ENCODE measurements at places on chromosomes 12 and 14. TPM values are rescaled to one million over a fixed set of nuclear protein-coding genes. Genes with fewer than 3 reads are reported as not detected.

The C12orf56 gene
- not detected for total RNA-seq

The GNPNAT1 gene
- total RNA-seq: 39.2 TPM

The CLEC1B gene
- total RNA-seq: not detected

The PSMD9 gene
- 105 TPM for total RNA-seq

The TMEM63C gene
- 5.1 TPM for total RNA-seq

The ACRBP gene
- 0.30 TPM for total RNA-seq

The INSM2 gene
- total RNA-seq: 0.10 TPM

The SERPINA12 gene
- not detected for total RNA-seq

The ENO2 gene
- 2.1 TPM for total RNA-seq

The IL26 gene
- not detected for total RNA-seq

The RASSF9 gene
- 1.5 TPM for total RNA-seq

The ADAM21 gene
- total RNA-seq: 0.37 TPM

The DHRS7 gene
- total RNA-seq: 71.4 TPM

The FOXG1 gene
- not detected for total RNA-seq

The IGF1 gene
- total RNA-seq: not detected

The GLTP gene
- total RNA-seq: 37.2 TPM

The CINP gene
- total RNA-seq: 51.1 TPM

The TAS2R46 gene
- 1.1 TPM for total RNA-seq

The HOTAIR gene
- total RNA-seq: 1.5 TPM

The NUAK1 gene
- 2.6 TPM for total RNA-seq

The GLIPR1L2 gene
- 0.23 TPM for total RNA-seq

The PTCSC3 gene
- total RNA-seq: not detected

The KIAA0586 gene
- total RNA-seq: 19.6 TPM

The GLIPR1 gene
- 29.6 TPM for total RNA-seq

The KRT85 gene
- not detected for total RNA-seq

The LRRC43 gene
- not detected for total RNA-seq

The OTX2 gene
- total RNA-seq: not detected

The RAD9B gene
- 1.0 TPM for total RNA-seq

The KLRC2 gene
- total RNA-seq: 1.9 TPM

The HHIPL1 gene
- total RNA-seq: 0.10 TPM

The MUCL1 gene
- not detected for total RNA-seq

The NKX2-1 gene
- not detected for total RNA-seq

The GLT1D1 gene
- total RNA-seq: not detected

The CLEC4D gene
- not detected for total RNA-seq

The NRL gene
- 1.3 TPM for total RNA-seq

The CMTM5 gene
- total RNA-seq: not detected

The TPPP2 gene
- total RNA-seq: not detected

The CIROP gene
- not detected for total RNA-seq

All from MCF 10A (cell line).